ENCODE measurements at places on chromosomes 6 and 20.

DNA sequence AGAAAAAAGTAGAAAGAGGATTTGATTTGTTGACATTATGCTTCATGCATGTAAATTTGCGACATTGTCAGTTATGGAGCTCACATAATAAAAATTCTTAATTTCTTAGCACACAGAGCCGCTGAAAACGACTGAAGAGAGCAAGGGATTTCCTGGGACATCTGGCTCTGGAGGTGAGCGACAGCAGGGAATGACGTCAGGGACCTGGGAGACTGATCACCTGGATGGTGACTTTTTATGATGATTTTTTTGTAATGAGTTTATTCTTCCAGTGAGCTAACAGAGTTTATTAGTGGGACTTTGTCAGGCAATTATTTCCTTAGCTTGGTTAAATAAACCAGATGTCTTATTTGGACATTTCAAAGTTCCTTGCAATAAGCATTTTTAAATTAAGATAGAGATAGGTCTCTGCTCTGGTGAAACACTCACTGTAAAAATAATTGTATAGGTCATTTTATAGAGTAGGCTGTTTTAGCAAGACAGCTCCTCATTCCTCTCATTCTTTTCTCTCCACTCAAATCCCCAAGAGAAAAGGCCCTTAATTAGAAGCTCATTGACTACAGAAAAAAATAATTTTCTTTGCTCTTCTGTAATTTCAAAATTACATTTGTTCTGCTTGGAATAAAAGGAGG is 19.4 kb downstream of the TMEM200A start:
- H3K27me3 ChIP-seq, result no peaks in the 10 kb centered on the region
- no peaks in the 10 kb centered on the region for H3K36me3 ChIP-seq
- no peak for DNase-seq
- H3K27ac ChIP-seq, result no peak overlapping the region
- H3K4me1 ChIP-seq, result peaks cover 12% of the 10 kb centered on the region
- H3K4me3 ChIP-seq, result no peak overlapping the region

DNA sequence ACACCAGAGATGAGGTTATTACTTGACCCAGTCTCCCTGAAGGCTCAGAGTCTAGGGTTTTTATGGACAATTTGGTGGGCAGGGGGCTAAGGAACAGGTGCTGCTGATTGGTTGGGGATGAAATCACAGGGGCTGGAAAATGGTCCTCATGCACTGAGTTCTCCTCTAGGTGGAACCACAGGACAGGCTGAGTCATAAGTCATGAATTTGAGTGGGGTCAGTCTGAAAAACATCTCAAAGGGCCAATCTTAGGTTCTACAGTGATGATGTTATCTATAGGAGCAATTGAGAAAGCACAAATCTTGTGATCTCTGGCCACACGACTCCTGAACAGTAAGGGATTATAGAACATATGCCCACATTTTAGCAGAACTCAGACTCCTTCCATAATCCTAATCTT is 5.9 kb upstream of the MRS2 start:
- H3K36me3 ChIP-seq, result no peaks in the 10 kb centered on the region
- no peak overlapping the region for H3K27ac ChIP-seq
- DNase-seq, result no peak
- peaks cover 60% of the 10 kb centered on the region for H3K27me3 ChIP-seq
- H3K4me3 ChIP-seq, result no peak overlapping the region
- peaks cover 4% of the 10 kb centered on the region for H3K4me1 ChIP-seq

DNA sequence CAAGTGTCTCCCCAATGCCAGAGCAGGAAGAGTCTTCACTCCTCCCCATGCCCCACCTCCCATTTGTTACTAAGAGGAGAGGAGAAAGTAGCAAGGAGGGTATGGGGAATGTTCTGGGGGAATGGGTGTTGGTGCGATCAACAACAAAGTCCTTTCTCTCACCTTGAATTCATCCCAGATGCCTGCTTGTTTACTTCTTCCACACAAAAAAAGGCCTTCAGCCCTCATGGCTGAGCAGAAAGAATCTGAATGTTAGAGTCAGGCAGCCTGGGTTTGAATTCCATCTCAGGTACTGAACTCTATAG is 9.9 kb downstream of the MOG start:
- peaks cover 13% of the 10 kb centered on the region for H3K27me3 ChIP-seq
- H3K4me3 ChIP-seq, result no peak overlapping the region
- peaks cover 3% of the 10 kb centered on the region for H3K36me3 ChIP-seq
- H3K4me1 ChIP-seq, result no peaks in the 10 kb centered on the region
- DNase-seq, result no peak

DNA sequence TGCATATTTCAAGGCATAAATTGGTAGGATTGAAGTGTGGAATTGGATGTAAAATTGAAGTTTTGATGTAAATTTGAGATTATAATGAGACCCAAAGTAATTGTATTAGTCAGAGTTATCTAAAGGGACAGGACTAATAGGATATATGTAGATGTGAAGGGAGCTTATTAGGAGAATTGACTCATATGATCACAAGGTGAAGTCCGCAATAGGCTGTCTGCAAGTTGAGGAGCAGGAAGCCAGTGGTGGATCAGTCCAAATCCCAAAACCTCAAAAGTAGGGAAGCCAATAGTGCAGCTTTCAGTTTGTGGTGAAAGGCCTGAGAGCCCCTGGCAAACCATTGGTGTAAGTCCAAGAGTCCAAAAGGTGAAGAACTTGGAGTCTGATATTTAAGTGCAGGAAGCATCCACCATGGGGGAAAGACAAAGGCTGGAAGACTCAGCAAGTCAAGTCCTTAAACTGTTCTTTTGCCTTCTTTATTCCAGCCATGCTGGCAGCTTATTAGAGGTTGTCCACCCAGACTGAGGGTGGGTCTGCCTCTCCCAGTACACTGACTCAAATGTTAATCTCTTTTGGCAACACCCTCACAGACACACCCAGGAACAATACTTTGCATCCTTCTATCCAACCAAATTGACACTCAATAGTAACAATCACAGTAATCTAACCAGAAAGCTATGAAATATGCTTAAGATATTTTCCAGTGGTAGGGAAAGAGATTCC is 442.6 kb upstream of the PTCHD4 start:
- no peaks in the 10 kb centered on the region for H3K36me3 ChIP-seq
- H3K27ac ChIP-seq, result no peak overlapping the region
- no peaks in the 10 kb centered on the region for H3K27me3 ChIP-seq
- no peak for DNase-seq
